Activated naive CD8-positive, alpha-beta T cell treated with anti-CD3 and anti-CD28 coated beads for 36 hours (primary cell): ENCODE measurements at places on chromosomes 11 and 22.

DNA sequence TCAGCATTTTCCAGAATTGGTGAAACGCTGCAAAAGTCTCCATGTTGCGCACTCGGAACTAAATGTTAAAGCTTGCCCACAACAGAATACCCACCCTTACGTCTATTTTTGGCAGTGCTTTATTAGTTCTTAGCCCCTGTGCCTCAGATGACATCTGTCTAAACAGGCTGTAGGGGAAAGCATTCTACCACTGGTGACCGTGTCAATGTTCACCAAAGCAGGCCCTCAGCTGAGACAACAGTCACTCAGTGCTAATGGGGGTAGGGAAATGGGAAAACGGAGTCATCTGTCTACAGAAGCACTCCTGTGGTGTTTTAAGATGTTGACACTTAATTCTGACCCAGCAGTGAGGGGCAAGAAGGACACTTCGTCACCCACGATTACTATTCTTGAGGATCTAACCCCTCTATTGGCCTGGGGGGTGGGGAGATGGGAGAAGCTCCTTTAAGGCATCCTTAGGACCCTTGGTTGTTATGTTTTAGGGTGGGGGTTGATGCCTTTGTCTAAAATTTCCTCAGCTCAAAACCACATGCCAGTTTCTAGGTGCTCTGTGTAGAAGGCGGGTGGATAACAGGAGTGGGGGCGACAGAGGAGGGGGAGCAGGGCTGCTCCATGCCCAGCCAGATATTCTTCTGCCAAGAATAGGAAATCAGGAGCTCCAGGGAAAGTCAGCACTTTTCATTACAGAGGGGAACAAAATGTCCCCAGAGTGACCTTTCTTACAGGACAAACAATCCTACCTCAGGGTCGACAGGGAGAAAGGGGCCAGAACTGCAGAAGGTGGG, 15.6 kb upstream of the MFRP start:
- peaks cover 53% of the 10 kb centered on the region for H3K27me3 ChIP-seq
- H3K27ac ChIP-seq, result no peak overlapping the region
- no peak overlapping the region for H3K4me3 ChIP-seq
- H3K4me1 ChIP-seq, result peaks cover 5% of the 10 kb centered on the region
- H3K36me3 ChIP-seq, result no peaks in the 10 kb centered on the region
- no peak for DNase-seq

DNA sequence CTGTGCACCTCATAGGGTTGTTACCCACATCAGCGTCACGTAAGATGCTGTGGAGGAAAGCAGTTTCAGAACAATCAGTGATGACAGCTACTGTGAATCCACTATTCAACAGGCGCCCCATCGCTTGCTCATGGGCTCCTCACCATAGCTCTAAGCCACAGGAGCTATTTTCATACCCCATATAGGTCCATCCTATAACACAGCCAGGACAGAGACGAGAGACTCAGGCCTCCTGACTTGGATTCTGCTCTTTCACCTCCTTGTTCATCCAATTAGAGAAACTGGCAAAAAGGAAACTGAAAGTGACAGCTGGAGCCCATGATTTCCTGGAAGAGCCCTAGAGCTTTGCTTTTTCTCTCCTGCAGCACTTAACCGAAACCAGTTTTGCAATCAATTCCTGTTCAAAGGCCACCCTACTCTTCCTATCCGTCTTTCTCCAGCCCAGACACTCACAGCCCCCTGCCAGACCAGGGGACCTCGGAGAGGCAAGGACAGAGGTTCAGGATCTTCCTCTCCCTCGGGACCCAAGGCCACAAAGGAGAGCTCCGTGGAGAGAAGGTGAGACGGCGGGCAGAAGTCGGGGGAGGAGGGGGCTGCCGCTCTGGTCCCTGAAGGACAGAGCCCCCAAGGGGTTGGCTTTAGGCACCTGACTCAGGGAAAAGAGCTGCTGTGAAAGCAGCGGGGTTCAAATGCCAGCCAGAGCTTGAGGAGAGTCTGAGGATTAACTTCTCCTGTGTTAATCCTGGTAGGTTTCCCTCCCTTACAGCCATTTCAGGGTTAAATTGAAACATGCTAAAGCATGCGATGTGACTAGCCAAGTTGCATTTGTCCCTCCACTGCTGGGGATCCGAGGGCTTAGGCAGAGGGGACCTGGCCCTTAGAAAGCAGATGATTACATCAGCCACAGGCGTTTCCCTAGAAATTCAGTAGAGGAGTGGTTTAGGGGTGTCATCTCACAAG, at the start of gene APOL6:
Gene APOL6, plus strand, starts transcription at position 381 of the 960 bp plus-strand sequence. CDS start 7,980 bp downstream, outside the sequence.
- H3K36me3 ChIP-seq, result peaks cover 44% of the 10 kb centered on the region
- DNase-seq, result peak; percentile 65
- H3K4me1 ChIP-seq, result peaks cover 33% of the 10 kb centered on the region
- H3K4me3 ChIP-seq, result peak within 1 kb of the TSS; percentile 100
- H3K27me3 ChIP-seq, result no peaks in the 10 kb centered on the region
- H3K27ac ChIP-seq, result peak within 1 kb of the TSS; percentile 100

DNA sequence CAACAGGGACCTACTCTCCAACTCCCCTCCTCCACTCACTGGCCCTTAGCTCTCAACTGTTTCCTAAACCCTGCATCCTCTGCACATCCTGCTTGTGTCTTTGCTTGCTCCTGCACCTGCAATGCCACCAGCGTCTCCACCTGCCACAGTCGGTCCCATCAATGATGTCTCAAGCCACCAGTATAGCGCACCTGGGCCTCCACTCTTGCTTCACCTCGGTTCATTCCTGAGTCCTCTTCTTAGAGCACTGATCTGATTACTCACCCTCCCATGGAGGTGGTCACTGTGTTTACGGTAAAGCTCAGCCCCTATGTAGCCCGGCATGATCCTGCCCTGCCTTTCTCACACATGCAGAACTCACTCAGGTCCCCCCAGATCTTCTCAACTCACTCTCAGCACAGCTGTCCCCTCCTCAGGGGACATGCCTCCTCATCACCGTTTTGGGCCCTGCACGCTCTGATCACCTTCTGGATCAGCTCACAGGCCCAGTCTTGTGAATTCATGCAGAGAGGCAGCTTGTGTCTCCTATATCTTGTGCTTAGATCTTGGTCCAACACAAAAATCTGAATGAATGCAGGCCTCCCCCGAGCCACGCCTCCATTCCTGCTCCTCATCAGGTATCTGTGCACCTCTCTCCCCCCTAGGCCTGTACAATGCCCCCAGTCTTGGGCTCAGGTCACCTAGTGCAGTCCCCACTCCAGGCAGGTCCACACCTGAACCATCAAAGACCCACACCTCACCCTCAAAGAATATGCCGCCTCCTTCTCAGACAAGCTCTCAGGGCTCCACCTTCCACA, 31.4 kb downstream of the TRIM29 start:
- no peaks in the 10 kb centered on the region for H3K36me3 ChIP-seq
- H3K4me3 ChIP-seq, result no peak overlapping the region
- no peak for DNase-seq
- H3K27me3 ChIP-seq, result peaks cover 4% of the 10 kb centered on the region
- no peak overlapping the region for H3K27ac ChIP-seq

GRCh38 chr11:9663699-9664275, at the start of gene SWAP70:
Gene SWAP70, plus strand, starts transcription at chr11:9664077. Its CDS starts 103 bp downstream, at chr11:9664180.
- peaks cover 14% of the 10 kb centered on the region for H3K36me3 ChIP-seq
- peak within 1 kb of the TSS; percentile 86 for H3K4me3 ChIP-seq
- DNase-seq, result peak; percentile 88
- H3K27me3 ChIP-seq, result peaks cover 29% of the 10 kb centered on the region
- peak within 1 kb of the TSS; percentile 72 for H3K27ac ChIP-seq

DNA sequence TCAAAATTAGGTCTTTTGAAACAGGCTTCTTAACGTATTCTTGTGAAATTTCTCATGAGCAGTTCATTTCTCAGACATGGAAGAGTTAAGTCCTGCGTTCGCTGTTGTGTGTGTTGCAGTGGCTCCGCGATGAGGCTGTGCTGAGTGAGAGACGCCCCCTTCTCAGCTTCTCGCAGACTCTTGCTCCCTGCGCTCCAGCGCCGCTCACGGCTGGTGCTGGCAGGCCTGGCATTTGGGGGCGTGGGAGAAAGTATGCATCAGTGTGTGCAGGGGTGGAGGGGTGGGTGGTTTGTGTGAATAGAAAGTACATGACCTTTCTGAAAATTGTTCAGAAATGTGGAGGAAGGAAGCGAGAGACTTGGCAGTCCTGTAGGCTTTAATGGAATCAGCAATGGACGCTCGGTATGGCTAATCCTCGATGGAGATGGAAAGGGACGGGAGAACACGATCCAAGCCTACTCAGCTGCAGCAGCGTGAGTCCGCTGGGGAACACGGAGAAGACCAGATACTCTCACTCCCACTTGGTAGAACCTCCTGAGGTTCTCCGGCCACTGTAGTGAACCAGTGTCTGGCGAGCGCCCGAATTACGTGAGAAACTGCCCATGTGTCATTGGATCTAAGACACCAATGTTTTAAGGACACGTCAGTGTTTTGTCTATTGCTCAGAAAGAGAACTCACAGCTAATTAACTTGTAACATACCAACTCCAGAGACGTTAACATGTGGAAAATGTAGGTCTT, 5.9 kb downstream of the TAB1 start:
- no peaks in the 10 kb centered on the region for H3K27me3 ChIP-seq
- H3K4me3 ChIP-seq, result peak overlapping the region; percentile 19
- peaks cover 53% of the 10 kb centered on the region for H3K4me1 ChIP-seq
- H3K36me3 ChIP-seq, result peaks cover 24% of the 10 kb centered on the region
- peak overlapping the region; percentile 13 for H3K27ac ChIP-seq

GRCh38 chr11:10488934-10489691, 34.0 kb downstream of the AMPD3 start:
- peaks cover 20% of the 10 kb centered on the region for H3K4me1 ChIP-seq
- peaks cover 25% of the 10 kb centered on the region for H3K36me3 ChIP-seq
- peak overlapping the region; percentile 47 for H3K27ac ChIP-seq
- DNase-seq, result no peak
- no peaks in the 10 kb centered on the region for H3K27me3 ChIP-seq

GRCh38 chr22:35450824-35451569, 51.1 kb downstream of the MCM5 start:
- peaks cover 2% of the 10 kb centered on the region for H3K4me1 ChIP-seq
- DNase-seq, result no peak
- H3K36me3 ChIP-seq, result peaks cover 3% of the 10 kb centered on the region
- H3K27me3 ChIP-seq, result no peaks in the 10 kb centered on the region
- no peak overlapping the region for H3K4me3 ChIP-seq
- no peak overlapping the region for H3K27ac ChIP-seq

- H3K4me3 ChIP-seq, result no peak overlapping the region
- H3K27me3 ChIP-seq, result no peaks in the 10 kb centered on the region
Measured at GRCh38 chr11:113760241-113760640, 13.3 kb downstream of the ZW10 start.
